ENCODE measurements at places on chromosomes 12 and 14. TPM values are rescaled to one million over a fixed set of nuclear protein-coding genes. Genes with fewer than 3 reads are reported as not detected.

DNA sequence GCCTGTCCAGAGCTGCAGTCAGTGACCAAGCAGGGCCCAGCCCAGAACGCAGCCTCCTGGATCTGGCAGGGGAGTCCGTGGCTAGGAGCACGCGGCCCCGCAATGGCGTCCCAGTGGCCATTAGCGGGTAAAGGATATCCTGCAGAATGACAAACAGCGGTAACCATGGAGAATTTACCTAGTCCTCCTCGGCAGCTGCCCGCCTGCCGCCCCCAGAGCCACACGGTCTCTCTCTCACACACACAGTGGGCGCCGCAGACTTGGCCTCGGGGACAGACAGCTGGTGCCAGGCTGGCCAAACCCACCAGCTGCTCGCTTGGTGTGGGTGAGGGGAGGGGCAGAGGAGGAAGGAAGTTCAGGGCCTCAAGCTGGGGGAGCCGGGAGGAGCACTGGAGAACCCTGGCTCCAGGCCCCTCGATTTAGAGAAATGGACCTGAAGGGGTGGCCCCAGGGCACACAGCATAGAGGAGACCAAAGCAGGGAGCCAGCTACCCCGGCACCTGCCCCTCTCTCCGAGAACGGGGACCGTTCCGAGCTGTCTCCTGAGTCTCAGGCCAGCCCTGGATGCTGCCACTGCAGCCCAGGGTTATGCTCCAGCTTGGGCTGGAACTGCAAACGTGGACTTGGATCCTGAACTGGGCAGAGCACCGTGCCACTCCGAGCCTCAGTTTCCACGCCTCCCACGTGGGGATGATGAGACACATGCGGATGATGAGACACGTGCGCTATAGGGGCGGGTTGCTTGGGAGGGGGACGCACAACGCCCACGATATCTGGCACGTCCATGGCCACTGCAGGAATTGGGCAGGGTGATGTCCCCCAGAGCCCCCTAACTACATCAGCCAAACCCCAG is 3.4 kb downstream of the CDK2AP1 start:
- peak; percentile 90 for DNase-seq

The ACOT6 gene
- not detected for total RNA-seq

- no peak for DNase-seq
Observed at GRCh38 chr12:93425736-93426411, 15.9 kb downstream of the UBE2N start.

- no peak for DNase-seq
Observed at GRCh38 chr12:27896419-27896990, 76.0 kb downstream of the PTHLH start.

GRCh38 chr14:100844846-100845245 is 18.9 kb downstream of the MEG3 start:
- DNase-seq, result peak; percentile 75

The TUNAR gene
- total RNA-seq, result not detected

DNA sequence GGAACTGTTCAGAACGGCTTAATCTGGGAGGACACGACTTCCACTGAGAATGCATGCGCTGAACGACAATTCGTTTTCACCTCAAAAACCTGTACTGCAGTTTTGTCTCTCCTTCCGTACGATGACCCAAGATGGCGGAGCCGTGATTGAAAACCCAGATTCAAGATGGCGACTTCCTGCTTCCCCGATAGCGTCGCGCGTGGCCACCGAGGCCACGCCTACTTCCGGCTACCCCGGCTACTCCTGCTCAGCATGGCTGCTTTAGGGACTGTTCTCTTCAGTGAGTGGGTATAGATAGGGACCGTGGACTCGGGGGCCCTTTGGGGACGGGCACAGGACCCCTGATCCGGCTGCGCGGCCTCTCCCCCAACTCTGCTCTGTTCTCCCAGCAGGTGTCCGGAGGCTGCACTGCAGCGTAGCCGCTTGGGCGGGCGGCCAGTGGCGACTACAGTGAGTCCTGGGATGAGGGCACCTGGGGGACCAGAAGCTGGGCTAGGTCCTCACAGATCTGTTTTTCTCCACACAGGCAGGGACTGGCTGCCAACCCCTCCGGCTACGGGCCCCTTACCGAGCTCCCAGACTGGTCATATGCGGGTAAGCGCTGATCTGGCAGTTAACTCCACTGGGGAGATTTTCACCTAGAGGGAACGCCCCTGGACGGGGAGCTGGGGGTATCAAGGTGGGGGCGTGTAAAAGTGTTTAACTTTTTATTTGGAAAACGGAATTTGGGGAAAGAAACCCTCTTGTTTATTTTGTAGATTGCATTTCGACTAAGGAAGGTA is at the start of gene MRPL52:
TSS of gene MRPL52 (plus strand) at position 227 of the 782 bp plus-strand sequence. CDS start at position 253, 26 bp downstream.
- no peak for DNase-seq

DNA sequence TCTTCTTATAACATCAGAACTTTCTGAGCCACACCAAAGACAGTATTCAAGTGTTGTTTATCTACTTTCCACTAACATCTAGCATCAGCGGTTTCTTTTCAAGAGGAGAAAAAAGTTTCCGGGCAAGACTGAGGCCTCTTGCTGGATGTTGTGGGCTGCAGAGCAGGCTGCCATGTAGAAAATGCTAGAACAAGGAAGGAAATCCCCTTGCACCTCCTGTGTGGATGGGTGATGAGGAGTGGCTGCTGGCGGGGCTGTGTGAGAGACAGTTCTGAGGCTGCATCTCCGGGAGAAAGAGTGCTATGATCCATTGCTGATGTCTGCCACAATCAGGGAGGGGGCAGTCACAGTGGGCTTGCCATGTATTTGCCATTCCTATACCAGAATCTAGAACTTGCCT is 37.8 kb upstream of the PPP1CC start:
- no peak for DNase-seq

DNA sequence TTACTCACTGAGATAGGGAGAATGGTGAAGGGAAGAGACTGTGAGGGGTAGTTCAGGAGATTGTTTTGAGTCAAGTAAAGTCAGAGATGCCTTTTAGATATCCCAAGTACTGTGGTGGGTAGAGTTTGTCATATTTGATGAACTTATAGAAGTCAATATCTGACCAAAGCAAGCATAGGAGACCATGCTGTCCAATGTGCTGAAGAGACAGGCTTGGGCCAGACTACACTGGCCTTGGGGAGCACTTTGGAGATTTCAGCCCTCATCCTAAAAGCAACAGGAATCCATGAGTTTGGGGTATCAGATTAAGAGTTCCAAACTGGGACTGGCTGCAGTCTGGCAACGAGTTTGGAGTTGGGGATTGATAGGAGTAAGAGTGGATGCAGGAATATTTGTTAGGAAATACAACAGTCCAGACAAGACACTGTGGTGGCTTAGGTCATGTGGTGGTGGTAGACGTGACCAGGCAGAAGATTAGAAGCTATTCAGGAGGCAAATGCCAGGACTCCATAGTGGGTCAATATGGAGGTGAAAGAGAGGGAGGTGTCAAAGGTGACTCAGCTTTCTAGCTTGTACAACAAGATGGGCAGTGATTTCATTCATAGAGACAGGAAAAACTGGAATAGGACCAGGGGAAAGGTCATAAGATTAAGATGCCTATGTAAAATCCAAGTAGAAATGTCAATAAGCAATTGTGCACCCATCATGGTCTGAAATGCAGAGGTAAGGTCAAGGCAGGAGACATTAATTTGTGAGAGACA is 81.9 kb downstream of the FAR2 start:
- DNase-seq, result no peak

The KIF26A gene
- total RNA-seq, result 0.60 TPM

- DNase-seq, result no peak
Observed at GRCh38 chr14:59245809-59246295, 57.4 kb downstream of the DAAM1 start.

The OR11H6 gene
- total RNA-seq, result not detected

GRCh38 chr12:9646794-9647781 is 22.4 kb upstream of the CLEC2D start:
- DNase-seq, result no peak

- no peak for DNase-seq
Observed at GRCh38 chr14:38210587-38211216, 3.0 kb downstream of the SSTR1 start.

The PRKAB1 gene
- total RNA-seq, result 23.9 TPM

GRCh38 chr14:69088586-69088985 is 64.3 kb downstream of the DCAF5 start:
- no peak for DNase-seq

DNA sequence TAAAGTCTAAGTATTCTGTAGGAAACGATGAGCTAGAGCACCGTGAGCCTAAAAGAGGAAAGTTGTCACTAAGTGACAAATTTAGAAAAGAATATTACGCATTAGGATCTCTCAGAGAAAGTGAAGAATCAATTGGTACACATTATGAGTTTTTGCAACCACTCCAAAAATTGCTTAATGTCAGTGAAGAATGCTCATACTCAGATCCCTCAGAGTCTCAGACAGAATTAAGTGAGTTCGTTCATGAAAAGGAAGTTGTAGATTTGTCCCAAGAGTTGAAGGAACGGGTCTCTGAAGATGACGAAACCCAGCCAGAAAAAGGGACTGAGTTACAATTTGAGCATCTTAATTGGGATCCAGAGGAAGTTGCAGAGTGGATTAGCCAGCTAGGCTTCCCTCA is 1.5 kb downstream of the SAMD15 start:
- no peak for DNase-seq

DNA sequence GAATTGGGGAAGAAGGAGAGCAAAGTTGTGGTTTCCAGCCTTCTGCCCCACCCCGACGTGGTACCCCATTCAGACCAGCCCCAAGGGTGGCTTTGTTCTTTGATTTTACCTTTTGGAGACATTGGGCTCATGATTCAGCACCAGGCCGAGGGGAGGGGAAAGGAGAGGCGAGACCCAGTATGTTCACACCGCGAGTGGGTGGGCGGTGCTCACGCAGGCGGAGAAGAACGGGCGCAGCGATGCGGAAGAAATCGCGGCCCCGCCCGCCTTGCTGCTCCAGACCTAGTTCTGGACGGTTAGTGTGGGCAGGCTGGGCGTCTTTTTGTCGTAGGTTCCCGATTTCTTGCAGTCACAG is 963 bp downstream of the ATL1 start:
- no peak for DNase-seq

The PRH2 gene
- total RNA-seq, result not detected

- no peak for DNase-seq
Observed at GRCh38 chr14:98198385-98198784, 1073.6 kb downstream of the BCL11B start.

The VWF gene
- total RNA-seq, result 0.07 TPM

- no peak for DNase-seq
Observed at GRCh38 chr12:74418573-74418972, 119.1 kb upstream of the ATXN7L3B start.

The STYK1 gene
- 0.31 TPM for total RNA-seq

- DNase-seq, result no peak
Observed at GRCh38 chr14:87522575-87522974, 470.4 kb downstream of the GALC start.

The CD163L1 gene
- 3.8 TPM for total RNA-seq

DNA sequence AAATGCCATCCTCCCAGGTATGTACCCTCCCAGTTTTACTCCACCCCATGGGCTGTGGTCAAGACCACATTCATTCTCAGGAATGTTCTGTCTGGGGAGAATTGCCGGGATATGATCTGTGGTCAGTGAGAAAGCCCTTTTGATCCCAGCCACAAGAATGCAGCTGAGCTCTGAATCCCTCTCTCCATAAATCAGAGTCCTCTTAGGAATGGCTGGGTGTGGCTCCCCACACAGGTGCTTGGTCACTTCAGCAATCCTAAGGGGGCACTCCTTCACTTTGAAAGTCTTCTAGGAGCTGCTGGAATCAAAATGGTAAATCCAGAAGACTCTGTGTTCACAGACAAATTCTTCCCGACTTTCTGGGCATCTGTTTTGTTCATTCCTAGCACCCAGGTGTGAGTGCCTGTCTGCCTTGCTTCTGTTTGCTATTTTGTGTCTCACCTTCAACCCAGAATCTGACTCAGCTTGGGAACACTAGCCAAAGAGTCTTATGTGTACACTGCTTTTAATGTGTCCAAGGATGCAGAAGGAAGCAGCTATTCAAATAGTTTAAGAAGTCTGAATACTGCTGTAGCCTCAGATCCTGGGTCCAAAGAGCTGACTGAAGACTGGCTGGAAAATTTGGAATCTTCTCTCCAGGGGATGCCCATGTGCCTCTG is 144.6 kb upstream of the CDKN3 start:
- DNase-seq, result no peak

The PTCSC3 gene
- total RNA-seq, result not detected

- no peak for DNase-seq
Observed at GRCh38 chr12:19273482-19274330, 144.2 kb downstream of the PLEKHA5 start.
